NCI-H524 treated with DMSO at 0.1 percent for 48 hours (cell line): ENCODE measurements at places on chromosomes 1 and 21.

- no peak for DNase-seq
These were observed 3.2 kb downstream of the IRF6 start for GRCh38 chr1:209802780-209803152.

GRCh38 chr21:26377111-26377694, 195.9 kb downstream of the CYYR1 start:
- DNase-seq: no peak

GRCh38 chr1:26538480-26539412, 9.2 kb downstream of the RPS6KA1 start:
- DNase-seq: no peak

DNA sequence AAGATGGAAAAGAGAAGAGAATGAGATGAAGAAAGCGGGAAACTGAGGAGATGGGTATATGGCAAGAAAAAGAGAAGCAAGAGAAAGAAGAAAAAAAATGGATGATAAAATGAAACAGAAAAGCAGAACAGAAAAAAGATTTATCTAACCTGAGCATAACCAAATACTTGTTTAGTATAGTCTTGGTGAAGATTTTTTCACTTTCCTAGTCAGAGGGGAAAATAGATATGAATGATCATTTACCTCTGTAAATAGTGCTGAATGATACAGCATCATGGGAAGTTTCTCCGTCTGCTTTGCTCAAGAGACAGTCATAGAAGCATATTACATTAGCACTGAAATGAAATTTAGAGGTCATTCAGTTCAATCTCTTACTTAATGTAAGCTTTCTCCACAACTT, 36.1 kb upstream of the PLPPR4 start:
- DNase-seq: no peak

GRCh38 chr1:59154401-59154800, 142.5 kb upstream of the FGGY start:
- DNase-seq: no peak

- DNase-seq: no peak
These were observed 303.8 kb upstream of the LRRC7 start for GRCh38 chr1:69263921-69264391.

DNA sequence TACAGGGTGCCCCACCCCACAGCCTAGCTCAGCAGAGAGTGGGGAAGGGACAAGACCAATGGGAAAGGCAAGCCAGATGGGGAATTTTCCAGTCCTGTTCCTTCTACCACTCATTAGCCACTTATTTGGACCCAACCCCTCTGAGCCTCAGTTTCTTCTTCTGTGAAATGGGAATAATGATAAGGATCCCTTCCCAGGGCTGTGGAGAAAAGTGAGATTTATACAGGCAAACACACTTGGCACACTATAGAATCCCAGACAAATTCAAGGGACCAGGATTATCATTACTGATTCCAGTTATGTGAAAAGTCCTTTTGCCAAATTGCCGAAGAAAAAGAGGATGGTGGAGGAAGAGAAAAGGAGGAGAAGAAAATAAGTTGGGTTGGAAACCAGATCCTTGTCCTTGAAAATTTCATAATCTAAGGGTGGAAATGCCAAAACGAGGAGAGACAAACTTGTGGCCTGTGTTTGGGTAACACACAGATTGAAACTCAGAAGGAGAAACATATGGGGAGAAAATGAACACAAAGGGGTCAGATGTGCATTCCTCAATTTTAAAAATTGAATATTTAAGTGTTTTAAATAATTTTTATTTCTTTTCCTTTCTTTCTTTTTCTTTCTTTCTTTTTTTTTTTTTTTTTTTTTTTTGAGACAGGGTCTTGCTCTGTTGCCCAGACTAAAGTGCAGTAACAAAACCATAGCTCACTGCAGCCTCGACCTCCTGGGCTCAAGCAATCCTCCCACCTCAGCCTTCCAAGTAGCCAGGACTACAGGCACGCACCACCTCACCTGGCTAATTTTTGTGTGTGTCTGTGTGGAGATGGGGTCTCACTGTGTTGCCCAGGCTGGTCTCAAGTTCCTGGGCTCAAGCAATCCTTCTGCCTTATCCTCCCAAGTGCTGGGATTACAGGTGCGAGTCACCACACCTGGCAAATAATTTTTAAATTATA, 9.6 kb downstream of the CAPN2 start:
- DNase-seq: no peak

DNA sequence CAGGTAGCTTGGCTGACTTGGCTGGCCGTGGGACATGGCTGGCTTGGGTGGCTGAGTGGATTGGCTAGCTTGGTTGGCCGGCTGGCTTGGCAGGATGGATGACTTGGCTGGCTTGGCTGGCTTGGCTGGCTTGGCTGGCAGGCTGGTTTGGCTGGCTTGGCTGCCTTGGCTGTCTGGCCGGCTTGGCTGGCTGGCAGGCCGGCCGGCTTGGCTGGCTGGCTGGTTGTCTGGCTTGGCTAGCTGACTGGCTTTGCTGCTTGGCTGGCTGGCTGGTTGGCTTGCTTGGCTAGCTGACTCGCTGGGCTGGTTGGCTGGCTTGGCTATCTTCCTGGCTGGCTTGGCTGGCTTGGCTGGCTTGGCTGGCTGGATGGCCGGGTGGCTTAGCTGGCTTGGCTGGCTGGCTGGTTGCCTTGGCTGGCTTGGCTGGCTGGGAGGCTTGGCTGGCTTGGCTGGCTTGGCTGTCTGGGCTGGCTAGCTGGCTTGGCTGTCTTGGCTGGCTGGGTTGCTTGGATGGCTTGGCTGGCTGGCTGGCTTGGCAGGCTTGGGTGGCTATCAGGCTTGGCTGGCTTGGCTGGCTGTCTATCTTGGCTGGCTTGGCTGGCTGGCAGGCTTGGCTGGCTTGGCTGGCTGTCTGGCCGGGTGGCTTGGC, 129.7 kb upstream of the FAM72C start:
- DNase-seq: no peak

- DNase-seq: no peak
These were observed 63.8 kb downstream of the LAMC1 start for GRCh38 chr1:183087001-183087400.

DNA sequence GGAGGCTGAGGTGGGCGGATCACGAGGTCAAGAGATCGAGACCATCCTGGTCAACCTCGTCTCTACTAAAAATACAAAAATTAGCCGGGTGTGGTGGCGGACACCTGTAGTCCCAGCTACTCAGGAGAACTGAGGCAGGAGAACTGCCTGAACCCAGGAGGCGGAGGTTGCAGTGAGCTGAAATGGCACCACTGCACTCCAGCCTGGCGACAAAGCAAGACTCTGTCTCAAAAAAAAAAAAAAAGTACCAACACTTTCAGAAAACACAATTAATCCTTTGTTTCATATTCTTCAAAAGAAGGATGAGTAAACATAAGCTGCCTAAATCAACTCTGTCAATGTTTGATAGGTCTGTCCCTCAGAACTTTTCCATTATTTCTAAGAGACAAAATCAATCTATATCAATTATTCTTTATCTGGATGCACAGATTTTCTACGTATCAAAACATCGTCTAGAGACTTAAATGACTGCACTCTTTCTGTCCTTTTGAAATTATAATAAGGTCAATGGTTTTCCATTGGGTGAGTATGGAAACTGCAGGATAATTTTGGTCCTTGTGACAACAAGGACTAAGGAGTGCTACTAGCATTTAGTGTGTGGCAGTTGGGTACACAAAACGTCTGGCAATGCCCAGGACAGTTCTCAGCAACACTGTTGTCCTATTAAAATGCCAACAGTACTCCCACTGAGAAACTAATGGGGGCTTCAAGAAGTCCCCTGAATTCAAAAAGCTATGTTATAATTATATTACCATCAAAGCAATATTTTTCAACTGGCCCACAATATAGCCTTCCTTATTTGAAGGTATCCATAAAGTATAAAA, 40.7 kb downstream of the LPGAT1 start:
- DNase-seq: no peak

GRCh38 chr1:99855914-99856450, 5.8 kb downstream of the AGL start:
- no peak for DNase-seq

GRCh38 chr1:232239998-232240397, 389.9 kb downstream of the SIPA1L2 start:
- DNase-seq: no peak

- DNase-seq: no peak
These were observed 36.0 kb downstream of the FAM177B start for GRCh38 chr1:222772996-222773379.

GRCh38 chr1:167456926-167457325, 61.4 kb downstream of the CD247 start:
- no peak for DNase-seq

DNA sequence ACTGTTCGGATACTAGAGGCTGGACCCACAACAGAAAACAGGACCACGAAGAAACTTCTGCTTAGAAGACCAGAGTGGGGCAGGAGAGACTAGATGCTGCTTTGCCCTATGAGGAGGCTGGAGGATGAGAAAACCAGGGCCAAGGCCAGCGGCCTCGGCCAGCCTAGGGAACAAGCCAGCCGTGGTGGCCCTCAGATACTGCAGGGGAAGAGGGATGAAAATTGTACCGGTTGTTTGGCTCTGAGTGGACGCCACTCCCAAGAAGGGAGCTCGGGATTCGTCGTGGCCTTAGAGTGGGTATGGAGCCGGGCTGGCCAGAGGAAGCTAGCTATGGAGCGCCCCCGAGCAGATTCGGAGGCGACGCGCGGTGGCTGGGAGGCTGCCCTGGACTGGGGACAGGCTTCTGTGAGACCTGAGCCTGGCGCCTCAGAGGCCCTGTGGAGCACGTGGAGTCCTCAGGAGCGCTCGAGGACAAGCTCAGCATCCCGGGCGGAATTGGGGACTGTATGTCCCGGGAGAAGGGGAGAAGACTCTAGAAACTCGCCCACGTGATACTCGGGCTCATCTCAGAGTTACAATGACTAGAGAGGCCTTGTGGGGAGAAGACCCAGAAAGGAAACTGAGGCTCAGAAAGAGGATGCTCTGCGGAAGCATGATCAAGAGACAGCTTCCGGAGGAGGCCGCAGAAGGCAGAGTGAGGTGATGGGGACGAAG, 2.8 kb downstream of the PRRX1 start:
- DNase-seq: no peak

- DNase-seq: no peak
These were observed 12.4 kb downstream of the LYST start for GRCh38 chr1:235854347-235854746.

DNA sequence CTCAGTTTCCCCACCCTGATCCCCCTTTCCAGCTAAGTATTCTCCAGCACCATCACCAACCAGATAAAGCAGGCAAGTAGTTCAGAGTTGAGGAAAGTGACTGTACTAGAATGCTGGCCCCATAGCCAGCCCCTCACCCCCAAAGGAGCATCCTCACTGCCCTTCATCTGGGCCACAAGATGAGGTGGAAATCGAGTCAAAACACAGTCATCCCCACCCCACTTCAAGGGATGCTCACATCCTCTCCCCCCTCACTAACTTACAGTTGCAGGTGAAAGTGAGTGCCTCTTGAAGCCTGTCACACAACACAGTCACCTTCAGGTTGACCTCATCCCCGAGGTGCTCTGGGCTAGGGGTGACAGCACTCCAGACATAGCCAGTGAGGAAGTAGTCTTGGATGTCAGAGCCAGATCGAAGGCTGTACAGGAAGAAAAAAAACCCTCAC, 30.4 kb downstream of the PIK3C2B start:
- DNase-seq: no peak

DNA sequence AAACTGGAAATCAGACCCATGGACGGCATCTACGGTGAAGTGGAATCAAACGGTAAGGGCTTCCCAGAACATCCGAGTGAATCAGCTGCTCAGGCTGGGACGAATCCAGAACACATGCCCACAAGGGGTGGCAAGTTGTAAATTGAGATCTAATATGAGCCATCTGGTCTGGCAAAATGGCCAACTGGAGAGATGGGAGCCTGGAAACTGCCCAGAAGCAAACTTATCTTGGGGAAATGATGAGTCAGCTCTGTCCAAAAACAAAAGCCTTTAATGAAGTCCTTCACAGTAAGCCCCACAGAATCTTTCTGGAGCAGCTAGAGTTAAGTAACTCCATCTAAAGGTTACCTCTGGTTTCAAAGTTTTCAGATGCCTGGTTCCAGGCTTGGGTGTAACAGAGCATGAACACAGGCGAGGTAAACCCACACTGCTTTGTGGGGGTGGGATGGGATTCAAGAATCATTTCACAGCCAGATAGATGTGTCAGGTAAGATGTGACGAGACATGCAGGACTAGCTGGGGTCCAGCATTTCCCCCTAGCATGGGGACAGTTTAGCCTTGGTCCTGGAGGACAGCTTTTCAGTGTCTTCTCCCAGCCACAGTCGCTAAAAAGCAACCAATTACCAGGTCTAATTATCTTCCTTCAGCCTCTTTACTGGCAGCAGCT, 10.5 kb upstream of the SRP9 start:
- DNase-seq: peak; percentile 32

GRCh38 chr1:181317261-181317930, 165.9 kb upstream of the CACNA1E start:
- no peak for DNase-seq

DNA sequence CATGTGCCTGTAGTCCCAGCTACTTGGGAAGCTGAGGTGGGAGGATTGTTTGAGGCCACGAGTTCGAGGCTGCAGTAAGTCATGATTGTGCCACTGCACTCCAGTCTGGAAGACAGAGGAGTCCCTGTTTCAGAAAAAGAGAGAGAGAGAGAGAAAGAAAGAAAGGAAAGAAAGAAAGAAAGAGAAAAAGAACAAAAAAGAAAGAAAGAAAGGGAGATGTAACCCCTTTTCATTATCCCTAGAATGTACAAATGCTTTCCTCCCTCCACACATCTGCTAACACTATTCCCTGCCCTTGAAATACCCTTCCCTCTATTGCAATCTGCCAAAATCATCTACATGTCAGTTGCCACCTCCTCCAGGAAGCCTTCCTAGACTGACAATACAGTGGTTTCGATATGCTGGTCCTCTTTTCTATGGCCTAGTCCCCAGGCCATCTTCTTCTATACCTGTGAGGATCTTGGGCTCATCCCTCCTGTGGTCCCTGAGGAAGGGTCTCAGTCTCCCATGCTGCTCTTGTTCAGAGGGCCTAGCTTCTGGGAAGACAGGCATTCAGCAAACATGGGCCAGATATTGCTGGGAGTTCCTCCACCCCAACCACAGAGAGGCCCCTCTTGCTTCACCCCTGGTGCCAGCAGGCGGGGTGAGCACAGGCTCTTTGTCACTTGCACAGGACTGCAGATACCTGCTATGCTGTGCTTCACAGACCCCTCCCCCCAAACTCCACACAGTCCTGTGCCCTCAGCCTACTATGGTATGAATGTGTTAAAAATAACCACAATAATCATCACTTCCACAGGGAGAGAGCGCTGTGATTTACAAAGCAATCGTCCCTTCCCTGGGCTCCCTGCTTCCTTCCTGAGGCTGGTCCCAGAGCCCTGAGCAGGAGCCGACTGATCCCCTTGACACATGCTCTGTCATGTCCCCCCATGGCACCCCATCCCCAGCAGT, 14.1 kb downstream of the ADGRB2 start:
- DNase-seq: no peak

- DNase-seq: no peak
These were observed 499.0 kb downstream of the RWDD3 start for GRCh38 chr1:95733031-95733430.
